ENCODE measurements at places on chromosomes 11 and 22.
A peak's percentile ranks its signal among the peaks of the same experiment; 100 is the strongest.

GRCh38 chr11:75291741-75292140 is 51.2 kb downstream of the TPBGL start:
- no peak for DNase-seq

DNA sequence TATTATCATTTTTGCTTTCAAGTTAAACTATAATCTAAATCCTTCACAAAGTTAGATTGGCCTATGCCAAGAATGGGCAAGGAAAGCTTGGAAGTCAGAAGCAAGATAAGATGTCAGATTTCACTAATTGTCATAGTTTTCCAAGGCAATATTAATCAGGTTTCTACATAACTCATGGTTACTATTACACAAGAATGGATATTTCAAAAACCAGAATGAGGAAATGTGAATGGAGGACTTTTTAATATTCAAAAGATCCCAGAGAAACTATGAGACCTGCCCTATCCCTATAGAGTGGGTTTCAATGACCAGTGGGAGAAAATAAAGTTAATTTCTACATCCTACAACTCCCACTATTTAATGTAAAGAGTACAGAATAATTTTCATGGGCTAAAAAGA is 203.2 kb downstream of the CASP12 start:
- DNase-seq = no peak

DNA sequence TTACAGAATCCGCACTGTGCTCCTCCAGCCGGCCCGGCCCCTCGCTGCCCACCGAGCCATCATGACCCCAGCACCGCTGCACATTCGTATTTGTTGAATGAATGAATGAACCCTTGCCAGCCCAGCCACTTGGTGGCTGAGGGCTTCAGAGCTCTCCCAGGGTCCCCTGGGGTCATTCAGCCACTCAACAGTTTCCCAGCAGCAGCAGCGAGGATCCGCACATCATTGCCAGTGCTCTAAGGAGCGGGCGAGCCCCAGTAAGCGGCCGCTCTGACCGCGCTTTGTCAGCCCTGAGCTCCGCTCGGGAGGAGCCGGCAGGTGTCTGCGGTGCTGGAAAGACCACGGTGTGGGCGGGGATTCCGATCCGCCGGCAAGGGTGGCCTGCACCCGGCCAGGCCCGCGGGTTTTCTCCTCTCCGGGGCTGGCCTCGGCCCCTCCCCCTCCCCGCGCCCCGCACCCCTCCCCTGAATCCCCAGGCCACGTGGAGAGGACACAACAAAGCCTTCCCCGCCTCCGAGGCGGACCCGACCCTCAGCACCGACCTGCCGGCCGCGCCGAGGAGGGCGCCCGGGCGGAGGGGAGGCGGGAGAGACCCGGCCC is 563 bp downstream of the BID start:
- no peak for DNase-seq

DNA sequence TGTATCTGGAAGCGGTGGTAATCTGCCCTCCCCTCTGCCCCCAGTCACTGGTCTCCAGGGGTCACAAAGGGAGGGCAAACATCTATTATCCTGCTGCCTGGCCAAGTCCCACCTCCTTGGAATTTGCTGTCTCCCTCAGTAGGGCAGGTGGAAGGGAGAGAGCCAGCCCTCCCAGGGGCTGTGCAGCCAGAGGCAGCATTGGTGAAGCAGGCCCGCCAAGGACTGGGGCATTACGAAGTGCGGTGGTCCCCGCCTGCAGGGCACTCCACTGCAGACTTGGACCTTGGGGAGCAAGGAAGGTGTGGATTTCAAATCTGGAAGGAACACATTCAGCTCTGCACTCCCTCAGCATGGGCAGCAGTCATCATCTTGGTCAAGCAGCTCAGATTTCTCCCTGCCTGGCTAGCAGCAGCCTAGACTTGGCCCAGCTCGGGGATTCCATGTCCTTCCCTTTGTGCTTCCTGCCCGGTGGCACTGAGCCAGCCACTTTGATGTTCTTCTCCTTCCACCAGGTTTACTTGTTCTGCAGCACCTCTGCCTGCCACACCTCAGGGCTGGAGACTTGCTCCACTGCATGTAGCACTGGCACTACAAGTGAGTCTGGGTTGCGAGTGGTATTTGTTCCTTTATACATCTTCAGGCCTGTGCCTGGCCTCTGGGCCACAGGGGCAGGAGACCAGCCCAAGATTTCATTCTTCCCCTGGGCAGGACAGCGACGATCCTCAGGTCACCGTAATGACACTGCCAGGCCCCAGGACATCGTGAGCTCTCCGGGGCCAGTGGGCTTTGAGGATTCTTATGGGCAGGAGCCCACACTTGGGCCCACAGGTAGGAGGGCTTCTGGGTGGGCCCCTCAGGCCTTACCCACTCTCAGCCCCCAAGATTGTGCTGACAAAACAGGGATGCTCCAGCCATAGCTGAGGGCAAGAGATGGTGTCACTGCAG is 7.4 kb downstream of the ZP1 start:
- no peak for DNase-seq

DNA sequence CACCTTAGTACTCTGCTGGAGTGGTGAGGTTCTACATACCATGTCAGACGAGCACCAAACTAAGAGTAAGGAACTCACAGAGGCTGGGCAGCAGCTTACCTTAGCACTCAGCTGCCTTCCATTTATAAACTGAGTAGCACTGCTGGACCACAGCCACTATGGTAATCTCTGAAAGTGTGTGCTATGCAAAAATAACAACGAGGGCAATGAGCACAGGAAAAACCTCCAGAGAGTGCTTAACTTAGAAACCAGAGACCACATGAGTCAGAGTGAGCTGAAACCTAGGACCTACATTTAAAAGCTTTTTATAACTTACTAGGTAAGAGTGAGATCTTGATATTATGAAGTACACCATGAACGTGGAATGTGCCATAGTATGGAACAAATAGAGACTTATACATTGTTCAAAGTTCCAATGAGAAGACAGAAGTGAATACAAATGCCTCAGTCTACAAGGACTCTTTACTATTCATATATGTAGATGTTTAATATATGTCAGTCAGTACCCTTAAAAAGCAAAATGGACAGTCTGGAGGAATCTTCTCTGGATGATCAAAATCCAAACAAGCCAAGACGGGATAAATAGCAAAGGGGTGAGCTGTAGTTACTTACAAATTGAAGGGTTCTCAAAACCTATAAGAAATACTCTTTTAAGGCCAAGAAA is 17.2 kb upstream of the CD59 start:
- no peak for DNase-seq

DNA sequence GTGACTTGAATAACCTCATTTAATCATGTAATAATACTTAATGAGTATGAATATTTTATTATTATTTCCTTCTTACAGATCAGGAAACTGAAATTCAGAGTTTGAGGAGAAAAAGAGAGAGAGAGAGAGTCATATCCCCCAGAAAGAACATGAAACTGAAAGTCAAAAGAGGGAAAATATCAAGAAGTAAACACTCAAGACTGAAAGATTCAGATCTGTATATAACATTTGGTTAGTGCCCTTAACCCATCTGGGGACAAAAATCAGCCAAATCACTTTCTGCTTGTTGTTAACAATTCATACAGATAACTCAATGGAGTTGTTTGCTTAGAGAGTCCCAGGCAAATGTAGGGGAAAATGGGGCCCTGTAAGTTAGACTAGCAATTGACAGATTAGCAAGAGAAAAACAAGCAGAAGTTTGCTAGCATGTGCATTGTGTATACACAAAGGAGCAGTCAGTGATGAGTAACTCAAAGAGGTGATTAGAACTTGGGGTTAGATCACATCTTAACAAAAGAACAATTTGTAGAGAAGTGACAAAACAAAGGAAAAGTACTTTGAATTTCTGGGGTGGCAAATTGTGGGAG is 25.9 kb upstream of the MMP13 start:
- no peak for DNase-seq

DNA sequence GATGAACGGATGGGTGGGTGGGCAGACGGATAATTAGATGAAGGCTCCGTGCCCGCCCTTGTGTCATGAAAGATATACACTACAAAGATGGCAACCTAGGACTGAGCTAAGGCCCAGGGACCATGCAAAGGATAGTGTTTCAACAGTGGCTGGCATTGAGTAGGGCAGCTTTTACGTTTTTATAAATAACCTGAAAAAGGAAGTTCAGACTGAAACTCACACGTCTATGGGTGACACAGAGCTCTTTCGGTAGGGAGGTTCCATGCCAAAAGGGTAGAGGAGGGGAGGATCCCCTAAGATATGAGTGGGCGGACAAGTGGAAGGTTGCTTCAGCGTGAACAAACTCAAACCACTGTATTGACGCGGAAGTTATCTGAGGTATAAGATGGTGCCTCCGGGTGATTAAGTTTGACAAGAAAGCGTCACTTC is 90.5 kb downstream of the UBASH3B start:
- no peak for DNase-seq

GRCh38 chr11:122101625-122102291 is 14.3 kb downstream of the BLID start:
- DNase-seq = peak; percentile 97

- no peak for DNase-seq
Measured at GRCh38 chr22:30665786-30666185, 1.9 kb downstream of the DUSP18 start.

GRCh38 chr22:24421428-24421931 is 5.9 kb upstream of the ADORA2A start:
- DNase-seq = no peak

- no peak for DNase-seq
Measured at GRCh38 chr11:19995145-19995544, 165.1 kb downstream of the DBX1 start.

GRCh38 chr22:35915477-35916013 is 113.1 kb downstream of the RBFOX2 start:
- DNase-seq = peak; percentile 58

DNA sequence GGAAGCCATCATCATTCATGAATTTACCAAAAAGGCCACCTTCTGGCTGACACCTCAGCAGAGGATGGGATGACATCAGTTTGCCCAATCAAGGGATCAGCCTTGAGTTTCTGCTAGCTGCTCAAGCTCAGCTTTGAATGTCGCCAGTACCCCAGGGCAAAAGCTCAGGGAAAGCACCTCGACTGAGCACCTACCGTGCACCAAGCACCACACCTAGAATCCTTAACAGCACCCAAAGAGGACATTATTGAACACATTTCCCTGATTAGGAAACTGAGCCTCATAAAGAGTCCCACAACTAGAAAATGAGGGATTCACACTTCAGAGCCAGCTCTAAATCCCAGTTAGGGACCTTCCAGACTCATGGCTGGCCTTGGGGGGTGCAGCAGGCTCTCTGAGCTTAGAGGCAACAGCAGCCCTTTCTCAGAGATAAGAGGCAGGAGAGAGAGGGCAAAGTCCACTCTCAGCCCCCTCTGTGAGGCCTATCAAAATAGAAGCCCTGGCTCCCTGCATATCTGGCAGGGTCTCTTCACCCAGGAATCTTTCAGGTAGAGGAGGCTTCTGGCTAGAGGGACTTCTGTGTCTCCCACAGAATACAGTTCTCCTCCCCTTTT is 13.4 kb upstream of the DAGLA start:
- DNase-seq = no peak

DNA sequence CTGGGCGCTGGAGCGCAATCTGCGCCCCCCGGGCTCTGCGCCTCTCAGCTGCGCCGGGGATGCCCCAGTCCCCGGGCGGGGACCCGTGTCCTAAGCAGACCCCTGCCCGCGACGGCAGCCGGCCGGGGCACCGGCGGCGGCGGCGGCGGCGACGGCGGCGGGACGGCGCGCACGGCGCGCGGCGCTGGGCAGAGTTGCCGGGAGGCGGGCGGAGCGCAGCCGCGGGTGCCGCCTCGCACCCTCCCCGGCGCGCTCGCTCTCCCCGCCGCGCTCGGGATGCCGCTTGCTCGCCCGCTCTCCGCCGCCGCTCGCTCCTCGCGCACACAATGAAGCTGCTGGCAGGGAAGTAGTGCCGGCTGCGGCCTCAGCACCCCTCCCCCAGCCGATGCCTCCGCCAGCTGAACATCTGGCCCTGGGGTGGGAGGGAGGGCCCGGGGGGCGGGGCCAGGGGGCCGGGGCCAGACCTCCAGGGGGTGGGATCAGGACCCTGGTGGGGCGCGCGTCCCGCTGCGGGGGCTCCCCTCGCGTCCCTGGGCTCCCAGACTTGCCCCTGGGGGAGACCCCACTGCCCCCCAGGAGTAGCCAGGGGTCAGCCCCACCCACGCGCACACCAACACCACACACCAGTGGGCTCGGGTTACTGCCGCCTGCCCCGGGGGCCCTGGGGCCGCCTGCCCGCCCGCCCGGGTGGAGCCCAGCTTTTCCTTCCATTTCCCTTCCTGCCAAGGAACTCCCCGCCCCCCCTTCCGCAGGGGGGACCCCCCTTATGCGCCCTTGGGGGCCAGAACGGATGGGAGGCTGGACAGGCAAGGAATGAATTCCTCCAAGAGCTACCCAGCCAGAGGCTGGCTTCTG is at the start of gene RCOR2:
Gene RCOR2, minus strand, starts transcription at position 328 of the 855 bp plus-strand sequence. CDS start 708 bp downstream, outside the sequence.
- DNase-seq = peak; percentile 76

DNA sequence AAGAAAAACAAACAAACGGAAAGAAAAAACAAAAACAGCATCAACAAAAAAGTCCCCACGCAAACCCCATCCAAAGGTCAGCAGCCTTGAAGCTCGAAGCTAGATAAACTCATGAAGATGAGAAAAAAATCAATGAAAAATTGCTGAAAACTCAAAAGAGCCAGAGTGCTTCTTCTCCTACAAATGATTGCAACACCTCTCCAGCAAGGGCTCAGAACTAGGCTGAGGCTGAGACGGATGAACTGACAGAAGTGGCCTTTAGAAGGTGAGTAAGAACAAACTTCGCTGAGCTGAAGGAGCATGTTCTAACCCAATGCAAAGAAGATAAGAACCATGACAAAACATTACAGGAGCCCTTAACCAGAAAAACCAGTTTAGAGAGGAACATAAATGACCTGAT is 18.4 kb upstream of the FTH1 start:
- DNase-seq = no peak

GRCh38 chr11:73265853-73266645 is 6.1 kb upstream of the P2RY6 start:
- no peak for DNase-seq

DNA sequence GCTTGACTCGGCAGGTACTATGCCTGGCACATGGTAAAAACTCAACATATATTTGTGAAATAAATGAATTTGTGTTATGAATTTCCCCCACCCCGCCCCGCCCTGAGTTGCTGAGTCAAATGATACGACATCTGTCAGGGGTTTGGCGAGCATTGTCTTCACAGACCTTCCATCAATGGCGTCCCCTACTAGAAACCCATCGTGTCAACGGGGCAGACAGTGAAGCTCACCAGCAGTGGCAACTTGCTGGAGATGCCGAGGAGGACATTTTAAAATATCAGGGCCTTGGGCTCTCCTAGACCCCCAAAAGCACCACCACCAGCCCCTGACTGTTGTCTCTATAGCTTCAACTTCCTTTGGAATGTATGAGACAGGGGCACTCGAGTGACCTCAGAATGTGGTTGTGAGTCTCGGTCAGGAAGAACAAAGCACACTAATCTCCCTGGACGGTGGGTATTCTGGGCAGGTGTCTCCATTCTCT is 761 bp upstream of the NXF1 start:
- no peak for DNase-seq

- DNase-seq = no peak
Measured at GRCh38 chr11:34749666-34750659, 129.1 kb downstream of the EHF start.

All from pons (tissue), 1 donor.